Colonic mucosa (tissue), 4 donors: ENCODE measurements at places on chromosomes 13 and 19. TPM values are rescaled to one million over a fixed set of nuclear protein-coding genes. Genes with fewer than 3 reads are reported as not detected.

- H3K4me3 ChIP-seq, result no peak overlapping the region
- DNase-seq, result no peak
- no peak overlapping the region for H3K27ac ChIP-seq
- H3K27me3 ChIP-seq, result no peaks in the 10 kb centered on the region
- H3K36me3 ChIP-seq, result no peaks in the 10 kb centered on the region
These were observed 105.5 kb downstream of the MBNL2 start for GRCh38 chr13:97327506-97328221.

The FREM2 gene
- 1.1 TPM for total RNA-seq

- H3K4me1 ChIP-seq, result no peaks in the 10 kb centered on the region
- no peak overlapping the region for H3K4me3 ChIP-seq
- H3K36me3 ChIP-seq, result no peaks in the 10 kb centered on the region
- no peaks in the 10 kb centered on the region for H3K27me3 ChIP-seq
- DNase-seq, result no peak
These were observed 19.2 kb downstream of the ATCAY start for GRCh38 chr19:3899531-3900294.

The PPAN gene
- 53.8 TPM for total RNA-seq

GRCh38 chr19:16153582-16154336 lies 10.3 kb downstream of the HSH2D start:
- H3K27me3 ChIP-seq, result no peaks in the 10 kb centered on the region
- H3K36me3 ChIP-seq, result no peaks in the 10 kb centered on the region
- H3K27ac ChIP-seq, result no peak overlapping the region
- no peak overlapping the region for H3K4me3 ChIP-seq
- DNase-seq, result no peak

The ZIC5 gene
- total RNA-seq, result not detected

DNA sequence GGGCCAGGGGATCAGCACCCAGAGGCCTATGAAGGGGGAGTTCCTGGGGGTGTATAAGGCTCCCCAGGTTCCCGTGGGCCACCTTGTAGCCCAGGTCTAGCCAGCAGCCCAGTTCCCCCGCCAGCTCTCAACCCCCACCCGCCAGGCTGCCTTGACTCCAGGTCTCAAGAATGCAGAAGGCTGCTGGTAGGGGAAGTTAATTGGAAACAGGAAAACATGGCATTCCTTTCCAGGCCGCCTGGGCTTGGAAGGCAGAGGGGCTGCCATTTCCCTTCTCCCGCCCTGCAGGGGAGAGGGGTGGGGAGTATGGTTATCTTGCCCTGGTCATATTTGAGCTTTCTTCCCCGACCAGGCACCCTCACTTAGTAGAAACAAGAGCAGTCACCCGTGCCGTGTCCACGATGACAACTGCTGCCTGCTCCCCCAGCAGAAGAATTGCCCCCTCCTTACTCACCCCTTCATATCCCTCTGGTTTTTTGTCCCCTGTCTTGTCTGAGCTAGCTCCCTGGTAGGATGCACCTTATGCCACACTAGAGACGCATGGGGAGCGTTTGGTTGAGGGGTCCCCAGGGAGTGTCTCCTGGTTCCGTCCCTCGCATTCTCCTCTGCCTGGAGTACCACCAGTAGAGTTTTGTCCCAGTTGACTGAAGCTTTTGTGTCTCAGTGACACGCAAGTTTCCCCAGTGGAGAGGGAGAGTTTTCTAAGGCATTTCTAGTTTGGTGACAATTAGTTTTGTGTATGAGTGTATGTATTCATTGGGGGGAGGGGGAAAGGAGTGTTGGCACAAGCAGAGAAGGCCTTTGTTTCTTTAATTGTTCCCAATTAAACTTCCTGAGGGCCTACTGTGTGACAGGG lies 4.5 kb downstream of the BICRA start:
- no peaks in the 10 kb centered on the region for H3K36me3 ChIP-seq
- H3K4me3 ChIP-seq, result no peak overlapping the region
- H3K27me3 ChIP-seq, result no peaks in the 10 kb centered on the region

DNA sequence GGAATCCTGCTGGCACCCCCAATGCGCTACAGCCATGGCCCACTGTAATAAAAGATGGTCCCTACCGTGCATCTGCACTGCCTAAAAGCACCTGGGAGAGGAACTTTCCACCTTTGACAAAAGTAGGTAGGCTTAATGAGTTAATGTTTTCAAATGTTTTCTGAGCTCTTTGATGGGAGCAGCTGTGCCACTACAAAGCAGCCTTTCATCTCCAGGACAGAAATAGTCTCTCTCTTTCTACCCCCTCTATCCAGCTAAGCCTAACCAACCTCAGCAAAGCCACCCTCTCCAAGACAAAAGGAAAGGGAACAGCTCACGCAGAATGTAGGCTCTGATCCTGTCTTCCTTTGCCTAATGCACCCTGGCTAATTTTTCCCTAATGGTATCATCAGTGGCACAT lies 560.2 kb downstream of the UQCRFS1 start:
- H3K27ac ChIP-seq, result no peak overlapping the region
- no peaks in the 10 kb centered on the region for H3K36me3 ChIP-seq
- no peaks in the 10 kb centered on the region for H3K27me3 ChIP-seq
- H3K4me3 ChIP-seq, result no peak overlapping the region

DNA sequence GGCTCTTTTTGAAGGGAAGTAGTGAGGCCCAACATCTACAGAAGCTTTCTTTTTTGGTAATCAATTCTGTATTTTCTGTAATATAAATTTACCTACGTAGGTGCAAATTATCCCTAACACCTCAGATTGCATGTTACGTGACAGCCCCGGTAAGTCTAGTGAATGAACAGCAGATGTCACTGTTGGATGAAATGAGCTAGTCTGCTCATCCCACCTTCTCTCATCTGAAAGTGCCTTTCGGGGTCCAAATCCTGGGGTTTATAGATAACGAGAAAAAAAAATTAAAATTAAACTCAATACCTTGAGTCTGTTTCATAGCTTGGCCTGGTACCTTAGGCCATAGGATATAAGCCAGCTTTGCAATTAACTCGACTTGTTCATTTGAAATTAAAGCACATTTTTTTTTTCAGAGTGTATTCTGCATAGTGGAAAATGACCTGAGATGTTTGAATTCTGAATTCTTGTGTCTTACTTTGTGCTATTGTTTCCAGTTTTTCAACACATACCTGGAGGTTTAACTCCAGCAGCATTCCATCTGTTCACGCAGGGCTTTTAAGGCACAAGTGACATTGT lies 548.2 kb downstream of the GPC5 start:
- DNase-seq, result no peak
- H3K27me3 ChIP-seq, result no peaks in the 10 kb centered on the region
- no peak overlapping the region for H3K27ac ChIP-seq
- H3K4me3 ChIP-seq, result no peak overlapping the region
- H3K36me3 ChIP-seq, result no peaks in the 10 kb centered on the region
- H3K4me1 ChIP-seq, result no peaks in the 10 kb centered on the region

The CCL25 gene
- total RNA-seq, result not detected

GRCh38 chr13:76937281-76937820 lies 11.0 kb upstream of the ACOD1 start:
- no peak for DNase-seq
- H3K27ac ChIP-seq, result no peak overlapping the region
- no peak overlapping the region for H3K4me3 ChIP-seq
- no peaks in the 10 kb centered on the region for H3K36me3 ChIP-seq
- no peaks in the 10 kb centered on the region for H3K27me3 ChIP-seq

The PROZ gene
- not detected for total RNA-seq

The C5AR2 gene
- 0.74 TPM for total RNA-seq

GRCh38 chr19:46950526-46951170 lies 69.0 kb upstream of the NPAS1 start:
- no peaks in the 10 kb centered on the region for H3K36me3 ChIP-seq
- no peaks in the 10 kb centered on the region for H3K27me3 ChIP-seq
- H3K4me3 ChIP-seq, result no peak overlapping the region
- H3K4me1 ChIP-seq, result peaks cover 27% of the 10 kb centered on the region

GRCh38 chr13:105007166-105007808 lies 1528.2 kb downstream of the EFNB2 start:
- no peaks in the 10 kb centered on the region for H3K4me1 ChIP-seq
- no peaks in the 10 kb centered on the region for H3K27me3 ChIP-seq
- H3K36me3 ChIP-seq, result no peaks in the 10 kb centered on the region
- H3K27ac ChIP-seq, result no peak overlapping the region
- no peak overlapping the region for H3K4me3 ChIP-seq
- no peak for DNase-seq

GRCh38 chr19:35451338-35452096 lies 3.5 kb downstream of the FFAR2 start:
- H3K27me3 ChIP-seq, result peaks cover 3% of the 10 kb centered on the region
- DNase-seq, result no peak
- H3K4me3 ChIP-seq, result no peak overlapping the region
- H3K4me1 ChIP-seq, result no peaks in the 10 kb centered on the region
- H3K27ac ChIP-seq, result no peak overlapping the region

DNA sequence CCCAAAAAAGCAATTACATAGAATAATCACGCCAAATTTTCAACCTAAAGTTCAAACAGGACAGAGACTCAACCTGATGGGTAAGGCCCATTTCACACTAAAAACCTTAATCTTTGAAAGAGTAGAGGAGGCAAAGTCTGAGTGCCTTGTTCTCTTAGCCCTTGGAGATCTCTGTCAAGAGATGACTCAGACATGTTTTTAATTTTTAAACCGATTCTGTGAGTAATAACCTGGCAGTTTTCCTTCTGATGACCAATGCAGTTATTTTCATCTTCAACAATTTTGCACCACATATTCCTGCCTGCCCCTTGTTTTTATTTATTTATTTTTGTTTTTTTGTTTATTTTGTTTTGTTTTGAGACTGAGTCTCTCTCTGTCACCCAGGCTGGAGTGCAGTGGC lies 11.5 kb upstream of the TNFSF9 start:
- no peak overlapping the region for H3K4me3 ChIP-seq
- no peaks in the 10 kb centered on the region for H3K27me3 ChIP-seq
- H3K4me1 ChIP-seq, result no peaks in the 10 kb centered on the region
- no peak for DNase-seq
- H3K27ac ChIP-seq, result no peak overlapping the region

The SIAH3 gene
- not detected for total RNA-seq
